ENCODE measurements at places on chromosomes 6 and 20.

DNA sequence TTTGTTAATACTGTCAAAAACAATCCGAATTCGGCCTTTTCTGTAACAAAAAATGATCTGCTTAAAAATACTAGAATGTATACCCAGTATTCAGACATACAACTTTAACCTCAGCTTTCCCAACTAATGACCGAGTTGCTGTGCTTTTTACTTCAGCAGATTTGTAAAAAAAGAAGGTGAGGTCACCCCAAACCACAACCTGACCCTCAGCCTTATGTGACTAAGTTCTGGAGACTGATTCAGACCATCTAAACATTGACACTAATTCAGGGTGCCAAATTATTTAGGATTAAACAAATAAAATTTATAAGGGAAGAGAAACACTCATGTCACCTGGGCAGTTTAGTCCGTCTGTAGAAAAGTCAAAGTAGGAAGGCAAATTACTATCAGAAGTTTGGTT, 7.7 kb downstream of the CCN6 start:
- no peak for DNase-seq

GRCh38 chr6:87806635-87807034, 104.6 kb upstream of the AKIRIN2 start:
- DNase-seq: no peak

DNA sequence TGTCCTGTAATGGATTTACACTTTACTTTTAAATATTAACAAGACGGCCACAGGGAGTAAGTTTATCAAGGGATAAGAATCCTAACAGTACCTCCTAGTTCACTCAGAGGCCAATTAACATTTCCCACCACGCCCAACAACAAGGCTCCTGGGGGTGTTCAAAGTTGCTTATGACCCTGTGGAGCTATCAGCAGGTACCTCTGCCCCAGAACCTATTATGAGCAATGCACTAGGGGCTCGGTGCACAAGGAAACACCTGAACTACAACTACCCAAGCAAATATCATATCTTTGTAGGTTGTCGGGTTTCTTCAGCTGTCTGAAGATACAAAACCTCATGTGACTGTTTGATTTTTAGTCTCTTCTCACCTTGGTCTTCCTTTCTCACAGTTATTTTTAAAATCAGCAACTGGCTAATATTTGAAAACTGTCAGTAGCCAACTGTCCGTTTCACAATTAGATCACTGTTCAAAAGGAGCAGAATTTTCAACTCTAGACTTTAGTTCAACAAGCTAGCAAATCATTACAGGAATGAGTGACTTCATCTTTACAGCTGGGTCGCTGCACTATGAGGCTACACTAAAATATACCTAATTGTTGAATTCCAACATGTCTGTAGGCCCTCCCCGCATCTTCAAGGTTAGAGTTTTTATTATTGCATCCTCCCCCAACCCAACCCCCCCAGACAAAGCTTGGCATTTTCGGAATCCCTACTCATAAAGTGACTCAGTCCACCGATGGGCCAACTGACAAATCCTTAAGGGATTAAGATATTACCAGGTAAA, 38.1 kb downstream of the B4GALT5 start:
- peak; percentile 57 for DNase-seq

GRCh38 chr6:49890988-49891387, 24.7 kb upstream of the CRISP1 start:
- no peak for DNase-seq

DNA sequence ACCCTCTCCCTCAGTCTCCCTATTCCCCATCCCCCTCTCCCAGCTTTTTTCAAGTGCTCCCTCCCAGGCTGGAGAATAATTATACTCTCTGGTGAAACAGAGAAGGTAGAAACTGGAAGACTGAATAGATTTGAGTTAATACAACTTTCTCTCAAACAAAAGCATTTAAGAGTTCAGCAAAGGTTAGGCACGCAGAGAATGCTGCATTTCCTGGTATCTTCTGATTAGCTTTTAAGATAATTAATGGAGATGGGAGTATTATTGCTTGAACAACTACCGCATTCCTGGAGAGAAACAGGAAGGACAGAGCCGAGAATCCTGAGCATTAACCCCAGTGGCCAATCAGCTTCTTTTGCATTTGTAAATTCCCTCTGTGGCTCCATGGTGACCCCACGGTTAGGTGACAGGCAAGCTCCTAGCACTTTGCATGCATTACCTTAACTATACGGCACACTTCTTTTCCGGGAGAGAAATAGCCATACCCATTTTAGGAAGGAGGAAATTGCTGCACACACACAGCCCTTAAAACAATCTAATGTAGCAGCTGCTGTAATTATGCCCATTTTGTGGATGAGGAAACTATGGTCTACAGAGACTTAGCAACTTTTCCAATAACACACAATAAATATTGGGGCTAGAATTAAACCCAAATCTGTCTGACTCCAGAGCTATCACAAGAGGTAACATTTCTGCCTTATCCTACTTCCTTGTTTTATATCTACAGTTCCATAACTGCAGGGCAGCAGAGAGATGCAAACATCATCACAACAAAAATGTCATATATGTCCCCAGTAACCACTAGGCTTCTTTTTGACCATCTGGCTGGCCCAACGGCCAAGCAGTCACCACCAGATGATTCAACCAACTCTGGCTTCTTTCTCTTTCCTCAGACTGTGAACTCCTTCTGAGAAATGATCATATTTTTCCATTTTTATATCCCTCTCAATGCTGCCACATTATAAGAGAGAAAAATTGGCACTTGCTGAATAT, 169.9 kb downstream of the CD24 start:
- DNase-seq: no peak
